ENCODE measurements at places on chromosomes 1 and 21.
A peak's percentile ranks its signal among the peaks of the same experiment; 100 is the strongest.

- H3K4me3 ChIP-seq, result no peak overlapping the region
- H3K27me3 ChIP-seq, result no peaks in the 10 kb centered on the region
- H3K27ac ChIP-seq, result no peak overlapping the region
- no peaks in the 10 kb centered on the region for H3K36me3 ChIP-seq
These were observed 74.0 kb upstream of the DEPDC1 start for GRCh38 chr1:68570871-68571270.

DNA sequence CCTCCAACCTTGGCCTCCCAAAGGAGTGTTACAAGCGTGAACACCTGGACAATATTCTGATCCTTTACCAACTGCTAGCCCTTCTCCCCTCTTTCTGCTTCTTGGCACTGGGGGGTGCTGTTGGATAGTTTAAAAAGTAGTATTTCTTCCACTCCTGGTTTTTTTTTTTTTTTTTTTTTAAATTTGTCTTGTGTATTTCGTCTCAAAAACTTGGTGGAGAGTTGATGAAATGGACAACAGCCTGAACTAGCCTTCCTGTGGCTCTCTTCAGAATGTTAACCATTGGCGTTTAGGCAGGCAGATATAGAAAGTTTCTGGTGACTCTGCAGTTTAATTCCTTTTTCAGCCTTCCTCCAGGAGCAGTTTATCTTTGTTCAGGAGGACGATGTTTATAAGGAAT lies 69.7 kb upstream of the USP24 start:
- DNase-seq, result peak; percentile 56
- H3K4me3 ChIP-seq, result no peak overlapping the region
- H3K36me3 ChIP-seq, result no peaks in the 10 kb centered on the region
- no peaks in the 10 kb centered on the region for H3K27me3 ChIP-seq
- H3K4me1 ChIP-seq, result peaks cover 5% of the 10 kb centered on the region

GRCh38 chr1:113930499-113931161 lies 1.5 kb downstream of the HIPK1 start:
- no peaks in the 10 kb centered on the region for H3K36me3 ChIP-seq
- peak overlapping the region; percentile 79 for H3K4me3 ChIP-seq
- peaks cover 30% of the 10 kb centered on the region for H3K4me1 ChIP-seq
- DNase-seq, result no peak
- peak overlapping the region; percentile 98 for H3K27ac ChIP-seq
- H3K27me3 ChIP-seq, result no peaks in the 10 kb centered on the region

- DNase-seq, result peak; percentile 92
- peaks cover 36% of the 10 kb centered on the region for H3K4me1 ChIP-seq
- no peaks in the 10 kb centered on the region for H3K36me3 ChIP-seq
- peak overlapping the region; percentile 33 for H3K4me3 ChIP-seq
These were observed 36.6 kb upstream of the SLC44A3 start for GRCh38 chr1:94783342-94784189.

- no peak overlapping the region for H3K27ac ChIP-seq
- H3K27me3 ChIP-seq, result no peaks in the 10 kb centered on the region
- no peak overlapping the region for H3K4me3 ChIP-seq
- H3K4me1 ChIP-seq, result no peaks in the 10 kb centered on the region
These were observed 18.5 kb downstream of the CLCA1 start for GRCh38 chr1:86487131-86487810.

GRCh38 chr1:42164551-42165420 lies at the start of gene GUCA2A:
TSS of gene GUCA2A (minus strand) at chr1:42164745. CDS start at chr1:42164712, 33 bp downstream.
- DNase-seq, result no peak
- no peaks in the 10 kb centered on the region for H3K36me3 ChIP-seq
- H3K4me1 ChIP-seq, result peaks cover 6% of the 10 kb centered on the region
- no peak within 1 kb of the TSS for H3K27ac ChIP-seq
- H3K27me3 ChIP-seq, result peaks cover 18% of the 10 kb centered on the region

- H3K36me3 ChIP-seq, result no peaks in the 10 kb centered on the region
- no peak overlapping the region for H3K4me3 ChIP-seq
- H3K27ac ChIP-seq, result no peak overlapping the region
- DNase-seq, result no peak
These were observed 6.3 kb upstream of the IL20 start for GRCh38 chr1:206859082-206859521.

- H3K4me3 ChIP-seq, result no peak overlapping the region
- no peaks in the 10 kb centered on the region for H3K36me3 ChIP-seq
- peaks cover 14% of the 10 kb centered on the region for H3K27me3 ChIP-seq
- no peak for DNase-seq
- H3K27ac ChIP-seq, result no peak overlapping the region
These were observed 38.3 kb downstream of the GPA33 start for GRCh38 chr1:167051907-167052306.

DNA sequence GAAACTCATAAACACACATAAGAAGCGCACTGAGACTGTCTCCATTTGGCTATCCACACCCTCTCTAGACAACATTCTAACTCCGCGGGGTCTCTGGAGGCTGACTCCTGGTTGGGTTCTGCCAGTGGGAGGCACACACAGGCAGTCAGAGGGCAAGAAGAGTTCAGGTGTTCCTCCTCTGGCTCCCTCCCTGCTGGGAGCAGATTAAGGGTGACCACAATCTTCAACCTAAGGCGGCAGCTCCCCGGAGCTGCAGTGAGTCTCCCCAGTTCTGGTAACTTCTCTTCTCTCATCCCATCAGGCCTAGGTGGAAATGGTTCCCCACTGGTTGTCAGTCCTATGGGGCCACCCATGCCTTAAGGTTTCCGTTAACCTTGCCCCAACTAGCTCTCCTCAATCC lies 7.4 kb upstream of the TENT5C start:
- H3K27ac ChIP-seq, result no peak overlapping the region
- no peaks in the 10 kb centered on the region for H3K36me3 ChIP-seq
- no peaks in the 10 kb centered on the region for H3K27me3 ChIP-seq
- peaks cover 10% of the 10 kb centered on the region for H3K4me1 ChIP-seq

GRCh38 chr1:21437341-21437640 lies 2.6 kb upstream of the NBPF3 start:
- no peaks in the 10 kb centered on the region for H3K36me3 ChIP-seq
- no peaks in the 10 kb centered on the region for H3K27me3 ChIP-seq
- H3K27ac ChIP-seq, result no peak overlapping the region

- H3K4me1 ChIP-seq, result peaks cover 25% of the 10 kb centered on the region
- H3K4me3 ChIP-seq, result no peak overlapping the region
These were observed 1.9 kb downstream of the BTF3L4 start for GRCh38 chr1:52057876-52058415.

- no peak overlapping the region for H3K4me3 ChIP-seq
- H3K36me3 ChIP-seq, result no peaks in the 10 kb centered on the region
- peaks cover 83% of the 10 kb centered on the region for H3K4me1 ChIP-seq
- DNase-seq, result peak; percentile 84
- H3K27me3 ChIP-seq, result no peaks in the 10 kb centered on the region
- H3K27ac ChIP-seq, result peak overlapping the region; percentile 84
These were observed 107.7 kb upstream of the ERRFI1 start for GRCh38 chr1:8133657-8134430.

DNA sequence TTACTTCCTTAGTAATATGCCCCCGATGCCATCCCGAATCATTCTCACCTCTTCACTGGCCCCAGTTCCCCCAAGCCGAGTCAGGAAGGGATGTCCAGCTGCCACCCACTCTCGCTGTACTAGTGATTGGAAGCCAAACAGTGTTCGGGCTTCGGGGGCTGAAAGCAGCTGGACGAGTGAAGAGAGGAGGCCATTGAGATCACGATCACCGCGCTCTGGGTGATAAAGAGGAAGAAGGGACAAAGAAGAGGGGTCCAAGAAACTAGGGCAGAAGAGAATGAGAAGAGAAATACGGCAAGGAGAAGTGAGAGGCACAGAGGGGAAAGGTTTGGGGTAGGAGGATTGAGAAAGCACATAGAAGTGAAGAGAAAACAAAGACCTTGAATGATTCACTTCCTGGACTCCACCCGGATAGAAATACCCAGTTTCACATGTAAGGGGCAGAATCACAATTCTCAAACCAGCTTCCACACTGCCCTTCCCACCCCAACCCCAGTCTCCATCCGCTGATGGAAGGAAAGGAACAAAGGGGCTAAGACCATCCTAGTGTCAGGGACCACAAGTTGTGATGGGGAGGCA lies 3.7 kb upstream of the SF3B4 start:
- no peak overlapping the region for H3K4me3 ChIP-seq
- H3K27ac ChIP-seq, result no peak overlapping the region

DNA sequence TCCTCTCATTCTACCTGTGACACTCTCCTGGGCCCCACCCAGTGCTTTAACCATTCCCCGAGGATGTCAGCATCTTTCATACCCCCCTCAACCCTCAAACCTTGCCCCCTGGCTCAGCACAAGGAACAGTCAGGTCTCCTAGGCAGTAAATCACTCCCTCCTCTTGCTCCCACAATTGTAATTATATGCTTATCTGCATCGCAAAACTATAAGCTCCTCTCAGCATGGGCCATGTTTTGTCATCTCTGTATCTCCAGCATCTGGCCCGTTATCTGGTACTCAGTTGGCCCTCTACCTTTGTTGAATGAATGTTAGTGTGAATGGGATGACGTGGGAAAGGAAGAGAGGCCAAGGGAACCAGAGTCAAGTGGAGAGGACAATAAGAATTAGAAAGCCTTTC lies 2.8 kb upstream of the ELOVL1 start:
- H3K27ac ChIP-seq, result no peak overlapping the region
- H3K4me3 ChIP-seq, result no peak overlapping the region
- no peak for DNase-seq
- H3K36me3 ChIP-seq, result peaks cover 9% of the 10 kb centered on the region
- peaks cover 32% of the 10 kb centered on the region for H3K4me1 ChIP-seq

DNA sequence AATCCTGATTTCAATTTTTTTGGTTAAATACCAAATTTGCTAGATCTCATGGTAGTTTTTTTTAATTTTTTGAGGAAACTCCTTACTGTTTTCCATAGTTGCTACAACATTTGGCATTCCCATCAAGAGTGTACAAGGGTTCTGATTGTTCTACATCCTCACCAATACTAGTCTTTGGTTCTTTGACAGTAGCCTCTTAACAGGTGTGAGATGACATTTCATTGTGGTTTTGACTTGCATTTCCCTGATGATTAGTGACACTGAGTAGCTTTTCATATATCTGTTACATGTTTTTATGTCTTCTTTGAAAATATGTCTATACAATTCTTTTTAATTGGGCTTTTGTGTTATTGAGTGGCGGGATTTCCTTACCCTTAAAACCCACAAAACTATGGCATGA lies 20.9 kb upstream of the RGS13 start:
- no peak overlapping the region for H3K27ac ChIP-seq
- no peak overlapping the region for H3K4me3 ChIP-seq
- H3K36me3 ChIP-seq, result no peaks in the 10 kb centered on the region
- no peak for DNase-seq
- no peaks in the 10 kb centered on the region for H3K27me3 ChIP-seq

DNA sequence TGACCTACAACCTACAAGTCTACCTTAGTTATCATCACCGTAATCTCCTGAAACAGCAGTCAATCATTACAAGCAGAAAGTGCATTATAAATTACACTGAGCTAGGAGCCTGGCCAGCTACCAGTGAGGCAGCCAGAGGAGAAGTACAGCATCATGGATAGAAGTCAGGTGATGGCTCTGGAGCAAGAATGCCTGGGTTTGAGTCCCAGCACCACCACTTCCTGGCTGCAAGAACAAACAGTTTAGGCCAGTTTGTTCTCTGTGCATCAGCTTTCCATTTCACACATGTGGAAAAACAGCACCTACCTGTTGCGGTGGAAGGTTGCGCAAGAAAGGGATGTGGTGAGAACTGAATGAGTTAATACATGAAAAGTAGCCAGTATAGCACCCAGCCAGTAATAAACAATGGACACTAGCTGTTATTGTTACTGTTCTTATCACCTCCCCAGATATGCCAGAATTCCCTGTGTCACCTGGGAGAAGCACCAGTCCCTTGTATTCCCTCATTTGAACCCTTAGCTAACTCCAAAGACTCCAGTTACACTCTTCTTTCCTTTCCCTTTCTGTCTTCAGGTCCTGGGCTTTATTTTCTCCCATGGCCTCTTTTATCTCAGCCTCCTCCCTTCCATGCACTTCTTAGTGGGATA lies 9.0 kb downstream of the CREG1 start:
- peaks cover 16% of the 10 kb centered on the region for H3K4me1 ChIP-seq
- no peak overlapping the region for H3K27ac ChIP-seq
- no peaks in the 10 kb centered on the region for H3K27me3 ChIP-seq
- DNase-seq, result no peak
- H3K36me3 ChIP-seq, result peaks cover 60% of the 10 kb centered on the region

- no peak for DNase-seq
- no peak overlapping the region for H3K27ac ChIP-seq
- no peaks in the 10 kb centered on the region for H3K36me3 ChIP-seq
- H3K4me1 ChIP-seq, result no peaks in the 10 kb centered on the region
- no peak overlapping the region for H3K4me3 ChIP-seq
These were observed 12.7 kb upstream of the CRNN start for GRCh38 chr1:152426731-152427130.

DNA sequence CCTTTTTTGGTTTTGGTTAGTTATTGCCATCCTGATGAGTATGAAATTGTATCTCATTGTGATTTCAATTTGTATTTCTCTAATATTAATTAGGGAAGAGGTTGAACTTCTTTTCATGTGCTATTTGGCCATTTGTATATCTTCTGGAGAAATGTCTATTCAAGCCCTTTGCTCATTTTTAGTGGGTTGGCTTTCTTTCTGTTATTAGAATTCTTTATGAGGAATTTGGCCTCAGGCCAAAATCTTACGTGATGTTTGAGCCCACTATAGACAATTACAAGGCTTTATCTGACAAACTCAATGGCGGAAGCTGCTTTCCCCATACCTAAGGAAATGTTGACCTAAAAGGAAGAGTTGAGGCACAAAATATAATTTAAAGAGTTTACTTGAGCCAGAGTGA lies 32.9 kb downstream of the IVNS1ABP start:
- H3K27me3 ChIP-seq, result no peaks in the 10 kb centered on the region
- H3K4me3 ChIP-seq, result no peak overlapping the region
- H3K27ac ChIP-seq, result no peak overlapping the region

- peaks cover 28% of the 10 kb centered on the region for H3K4me1 ChIP-seq
- no peaks in the 10 kb centered on the region for H3K27me3 ChIP-seq
- peaks cover 96% of the 10 kb centered on the region for H3K36me3 ChIP-seq
These were observed 11.9 kb downstream of the ETS2 start for GRCh38 chr21:38817371-38818324.

- peak overlapping the region; percentile 96 for H3K27ac ChIP-seq
- no peak for DNase-seq
- no peaks in the 10 kb centered on the region for H3K27me3 ChIP-seq
- H3K36me3 ChIP-seq, result no peaks in the 10 kb centered on the region
These were observed 1.2 kb downstream of the HSPG2 start for GRCh38 chr1:21935891-21936365.

- H3K27me3 ChIP-seq, result no peaks in the 10 kb centered on the region
- H3K4me1 ChIP-seq, result no peaks in the 10 kb centered on the region
- no peak overlapping the region for H3K27ac ChIP-seq
- no peaks in the 10 kb centered on the region for H3K36me3 ChIP-seq
- no peak overlapping the region for H3K4me3 ChIP-seq
These were observed 179.0 kb downstream of the EIF4G3 start for GRCh38 chr1:20997602-20998224.

DNA sequence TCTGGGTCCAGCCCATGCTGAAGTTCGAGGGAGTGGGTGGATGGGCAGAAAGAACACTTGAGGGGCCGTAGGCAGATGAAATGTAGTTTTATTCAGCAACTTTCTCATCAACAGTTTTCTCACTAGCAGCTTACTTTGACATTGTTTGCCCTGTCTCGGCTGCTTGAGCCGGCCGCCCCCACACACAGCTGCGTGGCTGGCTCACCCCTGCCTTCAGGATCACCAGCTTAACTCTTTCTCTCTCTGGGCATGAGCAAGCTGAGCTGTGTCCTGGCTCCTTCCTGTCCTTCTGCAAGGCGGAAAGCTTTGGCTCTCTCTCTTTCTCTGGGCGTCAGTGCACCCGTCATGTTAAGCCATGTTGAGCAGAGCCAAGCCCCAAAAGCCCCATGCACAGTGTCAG lies 104.4 kb upstream of the GNG12 start:
- H3K4me3 ChIP-seq, result no peak overlapping the region
- no peaks in the 10 kb centered on the region for H3K27me3 ChIP-seq
- no peaks in the 10 kb centered on the region for H3K4me1 ChIP-seq
- no peak for DNase-seq
- H3K27ac ChIP-seq, result no peak overlapping the region

GRCh38 chr1:26783646-26784022 lies 4.1 kb upstream of the PIGV start:
- DNase-seq, result no peak
- no peak overlapping the region for H3K4me3 ChIP-seq
- H3K36me3 ChIP-seq, result peaks cover 26% of the 10 kb centered on the region
- H3K4me1 ChIP-seq, result peaks cover 55% of the 10 kb centered on the region
